ENCODE measurements at places on chromosomes 5 and 9.

DNA sequence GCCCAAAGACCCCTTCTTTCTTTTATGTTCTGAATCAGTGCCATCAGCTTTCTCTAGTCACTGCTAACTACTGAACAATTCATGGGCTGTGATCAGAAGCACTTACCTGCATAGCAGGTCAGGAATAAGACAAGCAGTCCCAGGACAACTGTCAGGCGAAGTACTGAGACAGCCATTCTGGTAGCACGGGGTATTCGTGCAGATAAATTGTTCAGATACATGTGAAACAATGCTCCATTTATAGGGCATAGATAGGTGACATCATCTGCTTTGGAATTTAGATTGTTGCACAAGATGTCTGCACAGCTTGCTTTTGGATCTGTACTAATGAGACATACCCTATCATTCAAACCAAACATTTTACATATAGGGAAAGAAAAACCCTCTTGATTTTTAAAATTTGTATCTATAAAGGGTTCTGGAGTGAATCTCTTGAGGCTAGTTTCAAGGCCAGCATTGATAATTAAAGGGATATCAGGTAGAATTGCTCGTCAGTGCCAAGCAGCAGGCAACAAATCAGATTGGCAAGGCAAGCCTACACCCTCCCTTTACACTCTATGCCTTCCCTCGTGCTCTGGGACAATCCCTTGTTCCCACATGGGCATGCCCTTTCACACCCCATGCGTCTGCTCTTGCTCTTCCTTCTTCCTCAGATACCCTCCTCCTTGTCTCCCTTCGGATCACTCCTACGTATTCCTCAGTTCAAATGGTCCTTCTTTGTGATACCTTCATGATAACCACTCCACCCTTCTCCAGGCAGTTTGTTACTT lies at the start of gene C5orf46:
TSS of gene C5orf46 (minus strand) at position 213 of the 770 bp plus-strand sequence. CDS start at position 176, 37 bp downstream.
- no peak for DNase-seq

DNA sequence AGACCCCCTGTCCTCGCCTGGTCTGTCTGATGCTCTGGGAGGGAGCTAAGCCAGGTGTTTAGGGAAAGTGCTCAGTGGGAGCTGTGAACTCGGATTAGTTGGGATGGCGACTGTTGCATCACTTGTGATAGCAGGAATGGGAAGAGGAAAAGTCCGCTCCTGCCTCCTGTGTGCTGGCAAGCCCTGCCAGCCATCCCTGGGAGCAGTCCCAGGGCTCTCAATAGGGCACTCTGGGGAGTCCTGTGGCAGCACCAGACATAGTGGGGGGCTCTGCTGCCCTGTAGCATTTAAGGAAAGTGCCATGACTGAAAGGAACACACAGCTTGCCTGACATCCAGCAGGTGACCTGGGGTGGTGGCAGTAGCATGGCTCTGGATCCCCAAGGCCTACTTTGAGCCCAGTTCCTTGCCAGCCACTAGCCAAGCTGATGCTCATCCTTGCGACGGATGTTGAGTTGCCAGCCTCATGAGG lies 81.5 kb downstream of the AMBP start:
- no peak for DNase-seq

- DNase-seq: no peak
Measured at GRCh38 chr5:107277485-107278125, 393.1 kb downstream of the EFNA5 start.

- peak; percentile 86 for DNase-seq
Measured at GRCh38 chr5:163437309-163438182, at the start of gene CCNG1. Gene CCNG1 (plus strand): TSS chr5:163437595. CDS start chr5:163439257, 1,662 bp downstream.

DNA sequence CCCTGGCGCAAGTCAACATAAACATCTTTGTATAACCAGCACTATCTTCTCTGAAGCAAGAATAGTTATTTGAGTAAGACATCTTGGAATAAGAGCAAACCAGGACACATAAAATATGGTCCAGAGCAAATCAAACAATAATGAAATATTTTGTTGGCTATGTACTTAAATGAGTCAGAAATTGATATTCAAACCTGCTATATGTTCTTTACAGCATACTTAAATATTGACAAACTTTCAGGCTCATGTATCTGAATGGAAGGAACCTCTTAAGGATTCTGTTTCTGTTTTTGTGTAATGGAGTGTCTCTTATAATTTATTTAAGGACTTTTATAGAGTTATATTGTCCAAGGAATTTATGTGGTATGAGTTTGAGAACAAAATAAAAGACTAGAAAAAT lies 747.3 kb downstream of the EFNA5 start:
- no peak for DNase-seq

GRCh38 chr9:110626101-110626829 lies 42.3 kb upstream of the MUSK start:
- DNase-seq: no peak

GRCh38 chr9:104276709-104277245 lies 182.7 kb downstream of the SMC2 start:
- DNase-seq: no peak

- DNase-seq: no peak
Measured at GRCh38 chr5:11172484-11172883, 411.4 kb upstream of the DAP start.

- no peak for DNase-seq
Measured at GRCh38 chr5:134079748-134080581, 34.5 kb upstream of the TCF7 start.

DNA sequence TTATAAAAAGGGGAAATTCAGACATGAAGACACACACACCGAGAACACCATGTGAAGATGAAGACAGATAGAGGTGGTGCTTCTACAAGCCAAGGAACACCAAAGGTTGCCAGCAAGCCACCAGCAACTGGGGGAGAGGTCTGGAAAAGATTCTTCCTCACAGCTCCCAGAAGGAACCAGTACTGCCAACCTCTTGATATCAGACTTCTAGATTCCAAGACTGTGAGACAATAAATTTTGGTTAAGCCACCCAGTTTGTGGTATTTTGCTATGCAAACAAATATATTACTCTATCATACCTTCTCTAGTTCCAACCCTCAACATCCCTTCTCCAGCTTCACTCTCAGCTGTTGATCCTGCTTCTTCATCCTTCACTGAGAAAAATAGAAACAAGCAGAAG lies 451.1 kb downstream of the EBF1 start:
- no peak for DNase-seq

- no peak for DNase-seq
Measured at GRCh38 chr9:86098824-86099700, at the start of gene GOLM1. Gene GOLM1 (minus strand): TSS chr9:86099558. CDS start chr9:86079320, 20,238 bp downstream.

GRCh38 chr9:38389313-38389712 lies 3.2 kb upstream of the ALDH1B1 start:
- no peak for DNase-seq

DNA sequence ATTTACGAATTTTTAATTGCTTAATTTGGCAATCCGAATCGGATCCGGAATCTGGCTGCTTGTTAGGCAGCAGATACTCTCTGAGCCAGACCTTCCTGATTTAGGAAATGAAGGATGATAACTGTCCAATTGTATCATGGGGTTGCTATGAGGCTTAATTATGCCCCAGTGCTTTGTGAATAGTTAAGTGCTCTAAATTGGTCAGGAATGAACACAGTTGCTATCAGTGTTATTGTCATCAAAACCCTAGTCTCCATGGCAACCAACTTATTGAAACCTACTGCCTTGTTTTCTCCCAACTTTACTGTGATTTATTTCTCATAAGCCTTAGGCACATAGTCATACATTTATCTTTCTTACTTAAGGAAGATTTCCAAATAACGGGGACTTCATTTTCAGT lies 47.9 kb downstream of the MAMDC2 start:
- DNase-seq: no peak

- no peak for DNase-seq
Measured at GRCh38 chr9:111924281-111924680, 27.7 kb downstream of the UGCG start.

GRCh38 chr9:86285261-86285660 lies 2.9 kb upstream of the ISCA1 start:
- no peak for DNase-seq

DNA sequence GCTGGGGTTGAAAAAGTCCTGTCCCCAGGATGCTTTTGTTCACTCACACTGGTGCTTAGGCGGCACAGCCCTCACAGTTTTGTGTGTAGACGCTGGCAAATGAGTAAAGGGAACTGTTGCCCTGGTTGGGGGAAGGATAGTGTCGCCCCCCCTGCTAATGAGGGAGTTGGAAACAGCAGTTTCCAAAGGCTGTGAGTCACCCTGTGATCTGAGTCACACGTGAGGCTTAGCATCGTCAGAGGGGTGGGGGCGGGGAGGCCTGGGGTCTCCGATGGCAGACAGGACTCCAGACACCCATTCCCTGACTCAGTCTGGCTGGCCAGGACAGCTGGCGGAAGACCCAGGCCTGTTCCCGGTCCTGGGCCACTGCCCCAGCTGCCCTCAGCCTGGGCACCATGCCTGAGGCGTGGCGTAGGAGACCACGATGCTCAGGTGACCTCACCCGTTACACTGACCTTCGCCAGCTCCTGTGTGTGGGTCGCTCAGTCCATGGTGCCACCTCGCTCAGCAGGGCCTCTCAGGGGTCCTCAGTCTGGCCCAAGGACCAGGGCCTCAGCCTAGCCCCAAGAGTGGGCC lies 2.9 kb downstream of the DNAJB5 start:
- no peak for DNase-seq

DNA sequence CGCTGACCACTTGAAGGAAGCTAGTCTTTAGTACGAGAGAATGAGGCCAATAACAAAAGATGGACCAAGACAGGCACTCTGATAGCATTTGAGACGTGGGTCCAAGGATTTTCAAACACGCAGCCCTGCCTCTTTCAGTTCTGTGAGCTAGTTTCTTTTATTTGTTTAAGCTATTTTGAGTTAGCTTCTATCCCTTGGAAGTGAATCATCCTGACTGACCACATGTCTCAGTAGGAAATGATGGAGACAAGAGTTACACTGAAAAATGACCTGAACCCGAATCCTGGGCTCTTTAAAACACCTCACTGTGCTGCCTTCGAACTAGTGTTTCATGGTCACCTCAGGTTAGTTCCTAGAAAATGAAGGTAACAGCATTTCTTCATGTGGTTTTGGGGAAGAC lies 9.9 kb downstream of the TEK start:
- DNase-seq: no peak

GRCh38 chr5:172284611-172284980 lies 1.0 kb upstream of the UBTD2 start:
- no peak for DNase-seq

- DNase-seq: no peak
Measured at GRCh38 chr9:107226421-107226820, 56.7 kb upstream of the RAD23B start.

- DNase-seq: no peak
Measured at GRCh38 chr5:139446956-139447779, 7.8 kb upstream of the DNAJC18 start.

DNA sequence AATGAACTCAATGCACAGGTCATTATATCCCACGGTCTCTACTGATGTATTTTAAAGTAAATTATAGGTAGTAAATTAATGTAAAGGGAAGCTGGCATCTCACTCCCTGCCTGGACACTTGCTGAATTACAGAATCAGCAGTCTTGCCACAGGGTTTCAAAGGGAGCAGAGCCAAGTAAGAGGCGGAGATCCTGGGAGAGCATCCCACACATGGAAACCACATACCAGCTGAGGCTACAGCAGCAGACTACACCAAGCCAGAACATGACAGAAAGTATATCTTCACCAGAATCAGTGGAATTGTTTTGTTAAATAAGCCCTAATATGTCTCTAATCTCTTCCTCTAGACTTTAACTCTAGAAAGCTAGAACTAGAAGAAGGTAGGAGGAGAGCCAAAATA lies 1689.2 kb upstream of the WWC1 start:
- no peak for DNase-seq

- no peak for DNase-seq
Measured at GRCh38 chr5:127746756-127747155, 43.6 kb downstream of the CCDC192 start.

DNA sequence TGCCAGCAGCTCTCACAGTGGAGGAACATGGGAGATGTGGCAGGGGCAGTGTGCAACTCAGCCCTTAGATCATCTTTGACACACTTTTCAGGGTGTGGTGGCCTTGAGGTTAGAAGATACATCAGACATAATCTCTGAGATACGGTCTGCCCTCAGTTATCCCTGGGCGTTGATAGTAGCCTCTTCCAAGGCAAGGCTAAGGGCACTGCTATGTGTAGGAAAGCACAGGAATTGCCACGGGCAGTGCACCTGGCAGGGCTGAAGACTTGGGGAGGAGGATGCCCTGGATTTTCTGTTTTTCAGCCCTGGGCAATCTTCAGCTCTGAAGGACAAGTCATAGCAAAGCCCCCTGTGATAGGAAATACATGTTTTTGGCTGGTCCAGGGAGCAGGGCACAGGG lies 206.7 kb downstream of the GOLPH3 start:
- no peak for DNase-seq

GRCh38 chr5:169012450-169012849 lies 288.5 kb downstream of the SLIT3 start:
- DNase-seq: no peak

- DNase-seq: no peak
Measured at GRCh38 chr9:120264528-120264927, 315.4 kb downstream of the CDK5RAP2 start.

DNA sequence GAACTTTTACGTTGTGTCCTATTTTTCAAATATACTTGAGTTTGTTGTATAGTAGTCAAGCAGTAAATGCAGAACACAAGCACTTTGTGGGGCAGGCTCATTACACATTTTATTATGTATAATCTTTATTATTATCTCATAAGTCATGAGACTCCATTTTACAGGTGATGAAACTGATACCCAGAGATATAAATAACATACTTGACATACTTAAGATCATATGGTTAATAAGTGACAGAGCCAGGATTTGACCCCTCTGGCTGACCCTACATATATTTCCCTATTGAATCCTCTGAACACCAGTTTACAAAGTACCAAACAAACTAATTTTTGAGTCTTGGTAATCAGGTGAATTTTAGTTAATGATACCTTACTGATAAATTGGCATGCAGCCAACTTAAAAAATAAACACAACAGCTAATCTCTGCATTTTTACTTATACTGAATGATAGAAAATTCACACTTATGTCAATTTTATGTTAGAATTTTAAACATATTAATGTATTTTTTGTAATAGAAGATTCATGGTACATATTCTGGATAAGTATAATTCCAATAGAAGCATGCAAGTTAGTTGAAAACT lies 305.0 kb upstream of the MEF2C start:
- no peak for DNase-seq

DNA sequence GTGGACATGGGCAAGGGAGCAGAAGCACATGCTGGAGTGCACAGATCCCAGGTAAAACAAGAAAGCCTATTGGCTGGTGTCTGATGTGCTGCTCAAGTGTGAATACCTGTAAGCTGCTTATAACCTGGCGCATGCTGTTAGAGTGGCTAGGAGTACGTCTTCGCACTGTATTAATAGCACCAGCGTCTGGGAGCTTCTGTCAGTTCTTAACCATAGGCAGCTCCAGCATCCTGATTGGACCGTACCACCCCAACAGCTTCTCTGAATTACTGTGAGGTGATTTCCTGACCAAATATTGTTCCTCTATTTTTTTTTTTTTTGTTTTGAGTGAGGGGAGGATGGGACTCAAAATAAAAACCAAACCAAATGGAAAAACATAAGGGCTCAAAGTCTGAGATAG lies 987.6 kb downstream of the PTPRD start:
- no peak for DNase-seq

GRCh38 chr9:115425601-115426000 lies 307.6 kb upstream of the TNC start:
- no peak for DNase-seq
